Activated T-cell treated with anti-CD3 and anti-CD28 coated beads, Interleukin-2, amount 50 U/mL, for 4 hours (primary cell): ENCODE measurements at places on chromosomes 2 and 18. TPM values are rescaled to one million over a fixed set of nuclear protein-coding genes. Genes with fewer than 3 reads are reported as not detected.

XDH gene
- not detected for total RNA-seq

BAZ2B gene
- 5.0 TPM for total RNA-seq

KCMF1 gene
- 153 TPM for total RNA-seq

SCRN3 gene
- total RNA-seq = 11.7 TPM

SPRED2 gene
- total RNA-seq = 10.4 TPM

SOWAHC gene
- total RNA-seq = 0.46 TPM

FHL2 gene
- 2.6 TPM for total RNA-seq
